ENCODE measurements at places on chromosomes 6 and 20. TPM values are rescaled to one million over a fixed set of nuclear protein-coding genes. Genes with fewer than 3 reads are reported as not detected.

DNA sequence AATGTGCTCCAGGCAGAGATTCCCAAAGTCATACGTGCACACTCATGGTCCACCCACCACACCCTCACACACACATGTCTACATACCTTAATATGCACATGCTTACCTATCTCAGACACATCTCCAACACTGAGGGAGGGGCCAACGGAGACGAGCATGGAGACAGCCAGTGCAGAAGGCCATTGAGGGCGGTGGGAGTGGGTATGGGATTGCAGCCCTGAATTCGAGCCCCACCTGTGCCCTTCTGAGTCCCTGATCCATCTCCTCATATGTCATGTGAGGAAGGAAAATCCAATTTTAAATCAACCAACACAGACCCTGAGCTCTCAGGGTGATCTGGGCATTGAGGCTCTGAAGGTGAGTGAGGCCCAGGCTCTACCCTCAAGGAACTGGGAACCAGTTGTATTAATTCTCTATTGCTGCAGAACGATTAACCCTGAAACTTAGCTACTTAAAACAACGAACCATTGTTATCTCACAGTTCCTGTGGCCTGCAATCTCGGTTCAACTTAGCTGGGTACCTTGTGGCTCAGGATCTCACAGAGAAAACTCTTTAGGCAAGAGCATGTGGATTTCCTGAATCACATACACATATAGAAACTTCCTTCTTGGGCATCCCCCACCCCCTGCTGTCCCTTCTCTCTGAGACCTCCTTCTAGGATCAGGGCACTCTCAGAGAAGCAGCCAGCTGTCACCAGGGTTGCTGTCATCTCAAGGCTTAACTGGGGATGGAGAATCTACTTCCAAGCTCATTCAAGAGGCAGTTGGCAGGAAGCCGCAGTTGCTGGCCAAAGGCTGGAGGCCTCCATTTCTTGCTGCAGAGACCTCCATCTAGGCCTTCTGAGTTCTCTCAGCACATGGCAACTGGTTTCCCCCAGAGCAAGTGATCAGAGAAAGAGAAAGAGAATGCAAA is 28.3 kb downstream of the GLP1R start:
- no peak for DNase-seq

- no peak for DNase-seq
Observed at GRCh38 chr6:3837781-3838180, 11.4 kb upstream of the FAM50B start.

DNA sequence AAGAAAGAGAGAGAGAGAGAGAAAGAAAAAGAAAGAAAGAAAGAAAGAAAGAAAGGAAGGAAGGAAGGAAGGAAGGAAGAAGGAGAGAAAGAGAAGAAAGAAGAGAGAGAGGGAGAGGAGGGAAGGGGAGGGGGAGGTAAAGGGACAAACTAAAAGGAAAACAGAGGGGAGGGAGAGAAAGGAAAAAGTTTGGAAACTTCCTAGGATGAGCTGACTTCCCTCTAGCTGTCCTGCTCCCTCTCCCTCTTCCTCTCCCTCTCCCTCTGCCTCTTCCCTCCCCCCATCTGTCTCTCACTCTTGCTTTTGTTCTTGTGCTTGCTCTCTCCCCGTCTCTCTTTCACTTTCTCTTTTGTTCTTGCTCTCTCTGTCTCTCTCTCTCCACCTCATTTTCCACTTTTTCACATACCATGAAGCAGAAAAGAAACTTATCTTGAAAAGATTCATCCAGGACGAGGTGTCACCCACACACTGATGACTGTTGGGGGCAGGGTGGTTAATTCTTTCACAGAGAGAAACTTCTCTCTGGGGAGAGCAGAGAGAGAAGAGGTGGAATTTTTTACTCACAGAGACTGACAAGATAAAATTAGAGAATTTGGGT is 56.4 kb upstream of the DUSP22 start:
- DNase-seq: no peak

GRCh38 chr20:63617876-63618265 is 9.0 kb downstream of the GMEB2 start:
- DNase-seq: no peak

DNA sequence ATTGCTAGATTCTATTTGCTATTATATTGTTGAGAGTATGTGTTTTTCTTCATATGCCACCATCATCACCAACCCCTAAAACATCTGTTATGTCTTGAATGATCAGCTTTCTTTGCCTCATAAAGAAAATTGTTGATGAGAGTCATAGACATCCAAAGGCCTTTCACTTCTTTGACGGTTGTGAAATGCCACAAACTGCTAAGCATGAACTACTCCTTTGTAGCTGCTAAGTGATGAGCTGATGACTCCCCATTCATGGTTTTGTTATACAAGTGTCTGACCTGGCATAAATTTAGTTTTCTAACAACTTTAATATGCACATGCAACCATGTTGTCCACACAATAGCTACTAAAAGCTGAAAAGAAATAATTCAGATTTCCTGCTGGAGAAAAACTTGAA is 684 bp upstream of the MED23 start:
- DNase-seq: no peak

UCKL1 gene
- total RNA-seq: 50.9 TPM

C6orf47 gene
- total RNA-seq: 18.1 TPM

- no peak for DNase-seq
Observed at GRCh38 chr6:169224185-169224695, 29.4 kb downstream of the THBS2 start.

PPDPF gene
- total RNA-seq: 224 TPM

GRCh38 chr6:56293781-56294180 is 46.4 kb upstream of the COL21A1 start:
- no peak for DNase-seq

TAF4 gene
- total RNA-seq: 12.5 TPM

GRCh38 chr6:29451471-29452193 is 5.2 kb downstream of the OR11A1 start:
- no peak for DNase-seq

GRCh38 chr6:144248476-144249301 is 36.4 kb upstream of the UTRN start:
- no peak for DNase-seq

DNA sequence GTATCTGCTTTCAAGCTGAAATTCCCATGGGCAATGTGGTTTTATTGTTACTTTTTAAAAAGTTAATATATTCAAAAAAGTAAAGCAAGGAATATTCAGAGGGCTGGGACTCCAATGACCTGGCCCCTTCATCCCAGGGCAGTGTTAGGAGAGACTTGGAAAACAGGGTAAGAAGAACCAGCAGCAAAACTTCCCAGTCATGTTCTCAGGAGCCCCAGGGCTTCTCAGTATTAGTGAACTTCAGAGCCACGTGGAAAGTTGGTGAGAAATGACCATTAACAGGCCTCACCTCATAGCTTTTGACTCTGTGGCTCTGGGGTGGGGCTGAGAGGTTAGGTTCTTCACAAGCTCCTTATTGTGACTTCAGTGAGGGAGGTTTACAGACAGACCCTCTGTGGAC is 230.4 kb upstream of the KCNG1 start:
- DNase-seq: no peak

DNA sequence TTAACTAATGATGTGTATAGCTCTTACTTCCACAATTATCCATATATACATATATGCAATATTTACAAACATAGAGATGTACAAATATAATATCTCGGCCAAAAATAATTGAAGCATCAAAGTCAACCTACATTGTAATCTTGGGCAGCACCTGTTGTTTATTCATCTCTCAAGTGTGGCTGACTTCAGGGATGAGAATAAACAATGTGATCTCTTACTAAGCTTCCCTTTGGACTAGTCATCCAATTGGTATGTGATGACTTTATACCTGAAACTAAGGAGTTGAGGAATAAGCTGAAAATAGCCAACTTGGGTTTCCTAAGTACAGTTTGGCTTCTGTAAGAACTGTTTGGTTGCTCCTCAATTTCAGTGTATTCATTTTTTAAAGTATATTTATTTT is 256.6 kb downstream of the KHDC1L start:
- DNase-seq: no peak

DNA sequence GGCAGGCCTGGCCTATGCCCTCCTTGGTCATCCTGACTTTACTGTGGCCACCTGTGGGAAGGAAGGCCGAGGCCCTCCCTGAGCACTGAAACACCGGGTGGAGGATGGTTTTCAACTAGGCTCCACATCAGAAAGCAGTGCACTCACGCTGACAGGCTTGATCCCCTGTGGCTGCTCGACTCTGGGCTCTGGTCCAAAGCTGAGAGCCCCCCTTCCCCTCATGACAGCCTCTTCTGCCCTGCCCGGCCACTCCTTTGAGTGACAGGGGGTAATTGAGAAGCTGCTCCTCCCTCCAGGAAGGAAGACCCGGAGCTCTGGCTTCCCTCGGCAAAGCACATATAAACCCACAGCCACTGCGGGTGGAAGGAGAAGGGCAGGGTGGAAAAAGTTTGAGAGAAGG is 43.6 kb downstream of the MUC22 start:
- DNase-seq: peak; percentile 24

CENPW gene
- not detected for total RNA-seq

GRCh38 chr20:41029150-41029901 is 704 bp downstream of the TOP1 start:
- DNase-seq: peak; percentile 39

- DNase-seq: no peak
Observed at GRCh38 chr6:30167101-30167500, 3.8 kb downstream of the TRIM15 start.

GRCh38 chr6:87540539-87540938 is 49.2 kb downstream of the RARS2 start:
- DNase-seq: peak; percentile 43

DNA sequence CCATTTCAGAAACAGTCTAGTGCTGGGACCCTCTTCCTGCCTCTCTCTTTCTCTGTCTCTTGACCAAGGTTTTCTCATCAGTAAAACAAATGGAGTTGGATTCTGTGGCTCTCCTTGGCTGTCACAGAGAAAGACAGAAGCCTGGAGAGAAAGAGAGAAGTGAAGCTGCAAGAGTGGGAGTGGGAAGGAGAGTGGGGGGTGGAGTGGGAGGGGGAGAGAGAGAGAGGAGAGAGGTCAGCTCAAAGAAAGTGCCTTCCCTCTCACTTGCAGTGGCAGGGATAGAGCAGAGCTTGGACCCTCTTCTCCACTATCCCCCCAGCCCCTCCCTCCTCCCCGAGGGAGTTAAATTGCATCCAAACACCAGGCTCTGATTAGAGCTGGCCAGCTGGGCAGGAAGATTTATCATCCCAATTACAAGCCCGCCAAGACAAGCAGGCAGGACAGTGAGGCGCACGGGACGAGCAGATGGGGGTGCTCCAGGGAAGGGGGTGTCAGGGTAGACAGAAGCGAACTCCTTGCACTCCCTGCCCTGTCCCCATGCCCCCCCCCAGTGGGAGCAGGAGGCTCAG is 74.3 kb downstream of the CD40 start:
- no peak for DNase-seq

RNF182 gene
- total RNA-seq: not detected

- no peak for DNase-seq
Observed at GRCh38 chr20:9140162-9140760, 71.4 kb downstream of the PLCB4 start.

SERINC1 gene
- 162 TPM for total RNA-seq

TREML2 gene
- total RNA-seq: 0.38 TPM

GRCh38 chr6:76752841-76753240 is 680.4 kb upstream of the IMPG1 start:
- no peak for DNase-seq

All from heart right ventricle (tissue), 16 donors.